Osteocyte (in vitro differentiated cells): ENCODE measurements at places on chromosomes 1 and 21. TPM values are rescaled to one million over a fixed set of nuclear protein-coding genes. Genes with fewer than 3 reads are reported as not detected.

GRCh38 chr1:6538956-6539355, 15.4 kb downstream of the NOL9 start:
- no peak for DNase-seq

DNA sequence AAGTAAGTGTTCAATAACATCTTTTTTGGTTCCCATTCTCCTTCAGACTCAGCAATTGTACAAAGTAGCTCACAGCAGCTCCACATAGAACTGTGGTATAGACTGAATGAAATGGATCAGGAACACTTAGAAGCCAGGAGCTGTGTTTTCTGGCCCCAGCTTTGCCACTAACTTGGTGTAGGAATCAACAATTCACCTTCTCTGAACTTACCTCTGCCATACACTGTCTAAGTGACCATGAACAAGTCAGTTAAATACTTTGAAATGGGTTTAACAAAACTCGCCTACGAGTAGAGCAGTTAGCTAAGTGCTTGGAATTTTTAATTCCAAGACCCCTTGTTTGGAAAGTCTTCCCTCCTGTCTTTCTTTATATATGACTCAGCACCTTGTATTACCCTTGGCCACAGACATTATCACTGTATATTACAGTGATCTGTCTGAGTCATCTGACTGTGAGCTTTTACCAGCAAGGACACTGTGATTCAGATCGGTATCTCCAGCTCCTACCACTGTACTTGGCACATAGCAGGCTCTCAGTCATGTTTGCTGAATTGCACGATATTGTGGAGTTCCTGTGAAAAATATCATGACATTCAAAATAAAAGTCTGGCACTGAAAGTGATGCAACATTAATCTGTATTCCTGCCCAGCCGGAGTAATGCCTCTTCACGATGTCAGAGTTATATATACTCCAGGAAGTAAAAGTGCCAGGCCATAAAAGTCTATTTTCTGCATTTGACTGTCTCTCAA, 101.7 kb upstream of the BEND5 start:
- no peak for DNase-seq

GRCh38 chr1:162131400-162132321, 62.2 kb downstream of the NOS1AP start:
- no peak for DNase-seq

DNA sequence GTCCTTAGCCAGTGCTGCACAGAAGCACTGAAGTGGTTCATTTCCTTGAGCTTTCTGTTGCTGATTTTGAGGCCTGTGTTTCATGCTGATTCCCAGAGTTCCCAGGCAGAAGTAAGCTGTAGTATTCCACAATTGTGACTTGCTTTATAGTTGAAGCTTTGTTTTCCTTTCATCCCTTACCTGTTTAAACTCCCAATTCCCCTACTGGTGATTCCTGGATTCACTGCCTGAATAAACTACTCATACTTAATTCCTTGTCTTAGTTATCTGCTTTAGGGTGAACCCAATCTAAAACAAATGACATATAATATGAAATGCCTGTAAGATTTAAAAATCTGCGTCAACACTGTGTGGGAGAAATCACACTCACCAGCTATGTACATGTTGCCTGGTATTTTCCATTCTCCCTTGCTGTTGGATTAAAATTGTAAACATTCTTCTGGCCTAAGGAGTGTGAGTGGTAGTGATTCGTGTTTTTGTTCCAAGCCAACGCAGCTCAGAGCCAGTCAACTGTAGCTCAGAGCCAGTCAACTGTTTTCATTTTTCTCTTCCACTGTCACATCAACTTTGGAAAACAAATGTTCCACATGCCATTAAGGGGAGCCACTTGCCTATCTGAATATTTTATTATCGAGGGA, 879.4 kb downstream of the MRPL39 start:
- no peak for DNase-seq

DNA sequence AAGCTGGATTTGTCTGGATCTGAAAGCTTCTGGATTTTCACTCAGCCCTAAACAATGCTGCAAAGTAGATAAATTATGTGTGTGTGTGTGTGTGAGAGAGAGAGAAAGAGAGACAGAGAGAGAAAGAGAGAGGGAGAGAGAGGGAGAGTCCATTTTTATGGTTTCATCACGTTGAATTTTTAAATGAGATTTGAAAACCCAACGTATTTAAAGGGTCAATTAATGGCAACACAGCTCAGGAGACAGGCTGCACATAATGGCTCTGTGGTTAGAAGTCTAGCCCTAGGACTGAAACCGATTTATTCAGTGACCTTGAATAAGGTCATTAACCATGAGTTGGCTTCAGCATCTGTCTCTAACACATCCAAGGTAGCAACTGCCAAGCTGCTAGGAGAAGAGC, 35.3 kb upstream of the FMN2 start:
- DNase-seq = no peak

- no peak for DNase-seq
Measured at GRCh38 chr1:83627045-83627444, 371.9 kb downstream of the TTLL7 start.

- DNase-seq = no peak
Measured at GRCh38 chr1:228423404-228424053, 6.9 kb upstream of the TRIM17 start.

- no peak for DNase-seq
Measured at GRCh38 chr1:160271025-160271424, 8.7 kb upstream of the DCAF8 start.

DNA sequence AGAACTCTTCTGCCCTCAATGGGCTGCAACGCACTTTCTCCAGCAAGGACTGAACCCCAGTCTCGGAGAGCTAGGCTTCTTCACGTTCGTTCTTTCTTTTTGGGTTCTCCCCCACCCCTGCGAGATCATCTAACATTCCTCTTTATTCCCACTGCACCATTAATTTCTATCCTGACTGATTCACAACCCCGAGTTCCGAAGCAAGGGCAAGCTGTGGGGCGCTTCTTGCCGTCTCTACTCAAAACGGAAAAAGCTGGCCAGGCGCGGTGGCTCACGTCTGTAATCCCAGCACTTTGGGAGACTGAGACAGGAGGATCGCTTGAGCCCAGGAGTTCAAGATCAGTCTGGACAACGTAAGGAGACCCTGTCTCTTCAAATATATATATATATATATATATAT, 37.4 kb upstream of the BTG2 start:
- DNase-seq = no peak

DNA sequence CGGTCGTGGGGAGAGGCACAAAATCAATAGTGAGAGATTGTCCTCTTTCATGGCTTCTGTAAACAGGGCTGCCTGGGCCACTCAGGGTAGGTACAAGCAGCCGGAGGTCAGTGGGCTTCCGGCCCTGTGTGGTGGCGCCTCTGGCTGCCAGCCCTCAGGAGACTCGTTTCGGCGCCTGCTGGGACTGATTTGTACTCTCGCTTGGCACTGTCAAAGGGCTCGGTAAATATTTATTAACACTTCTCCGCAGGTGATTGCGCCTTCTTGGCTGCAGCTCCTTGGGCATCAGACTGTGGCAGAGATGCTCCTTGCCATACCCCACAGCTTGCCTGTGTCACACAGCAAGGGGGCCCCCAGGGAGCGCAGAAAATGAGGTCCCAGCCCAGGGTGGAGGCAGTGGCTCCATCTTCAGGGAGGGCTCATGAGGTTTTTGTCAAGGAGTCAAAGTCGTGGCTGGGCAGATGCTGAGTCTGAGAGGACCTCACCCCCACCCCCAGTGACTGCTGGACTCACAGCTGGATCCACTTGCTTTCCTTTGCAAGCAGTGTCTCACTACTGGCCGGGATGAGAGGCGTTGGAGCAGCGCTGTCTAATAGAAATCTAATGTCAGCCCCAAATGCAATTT, 262.5 kb downstream of the GRIK3 start:
- DNase-seq = no peak

DNA sequence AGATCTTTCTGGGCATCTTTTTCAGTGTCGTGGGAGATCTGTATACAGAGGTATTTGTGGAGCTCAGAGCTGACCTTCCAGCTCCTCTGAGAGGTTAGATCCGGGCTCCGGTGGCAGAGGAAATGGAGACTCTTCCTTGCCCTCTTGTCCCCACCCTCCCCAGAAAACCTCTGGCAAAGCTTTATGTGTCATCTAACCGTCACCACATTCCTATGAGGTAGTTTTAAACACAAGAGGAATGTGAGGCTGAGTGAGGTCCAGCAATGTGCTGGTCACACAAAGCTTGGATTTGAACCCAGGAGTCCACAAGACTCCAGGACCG, 1.2 kb downstream of the CD160 start:
- no peak for DNase-seq

DNA sequence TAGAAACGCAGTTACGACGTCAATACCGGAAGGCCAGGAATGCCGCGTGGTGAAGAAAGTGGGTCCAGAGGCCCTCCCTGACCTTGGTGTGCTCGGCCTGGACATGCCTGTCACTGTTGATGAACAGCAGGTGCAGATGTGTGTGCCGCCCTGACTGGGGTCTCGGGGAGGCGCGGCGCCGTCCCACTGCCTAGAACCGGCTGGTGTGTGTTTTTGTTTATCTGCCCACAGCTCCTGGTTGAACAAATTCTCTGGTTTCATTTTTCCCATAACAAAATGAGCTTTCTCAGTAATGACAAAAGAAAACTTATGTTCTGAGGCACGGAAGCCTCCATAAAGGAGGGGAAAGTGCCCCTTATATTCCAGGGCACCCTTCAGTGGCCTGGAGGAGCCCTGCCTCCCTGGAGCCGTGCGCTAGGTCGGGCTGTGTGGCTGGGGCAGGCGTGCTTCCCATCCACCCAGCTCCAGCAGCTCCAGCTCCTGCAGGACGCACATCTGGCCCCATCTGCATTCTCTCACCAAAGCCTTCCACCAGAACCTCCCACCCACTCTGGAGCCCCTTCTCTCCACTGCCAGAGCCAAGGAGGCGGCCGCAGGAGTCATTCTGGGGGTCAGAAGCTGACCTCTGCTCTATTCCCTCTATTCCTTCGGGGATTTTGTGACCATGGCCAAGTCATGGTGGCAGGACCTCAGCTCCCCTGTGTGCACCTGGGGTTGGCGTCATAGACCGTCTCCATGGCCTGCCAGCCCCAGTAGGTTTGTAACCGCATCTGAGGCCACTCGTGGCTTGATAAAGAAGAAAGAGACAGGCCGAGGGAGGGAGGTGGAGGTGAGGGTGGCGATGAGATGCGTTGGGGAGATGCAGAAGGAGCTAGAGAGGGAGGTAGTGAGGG, 20.1 kb upstream of the COL18A1 start:
- DNase-seq = no peak

- no peak for DNase-seq
Measured at GRCh38 chr1:218507355-218508002, 162.3 kb downstream of the TGFB2 start.

- DNase-seq = no peak
Measured at GRCh38 chr21:27693376-27693775, 726.5 kb upstream of the ADAMTS5 start.

- no peak for DNase-seq
Measured at GRCh38 chr1:70475023-70475422, 64.0 kb downstream of the CTH start.

GRCh38 chr1:28518745-28519341, 13.0 kb downstream of the RCC1 start:
- DNase-seq = no peak

DNA sequence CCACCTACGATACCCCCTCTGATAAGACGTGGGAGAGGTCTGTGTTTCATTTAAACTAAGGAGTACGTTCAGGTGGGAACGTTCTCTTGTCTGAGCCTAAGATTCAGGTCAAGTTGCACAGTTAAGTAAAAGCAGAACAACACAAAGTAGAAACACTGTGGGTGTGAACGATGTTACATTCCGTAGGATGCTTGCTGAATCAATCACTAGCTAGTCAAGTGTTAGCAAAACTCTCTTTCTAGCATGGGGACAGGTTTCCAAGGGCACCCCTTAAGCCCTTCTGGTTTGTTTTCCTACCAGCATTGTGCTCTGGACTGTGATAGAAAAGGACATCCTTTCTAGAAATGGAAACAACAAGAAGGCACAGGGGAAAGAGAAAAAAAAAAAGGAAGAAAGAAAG, 13.3 kb downstream of the C1orf162 start:
- DNase-seq = peak; percentile 7

DNA sequence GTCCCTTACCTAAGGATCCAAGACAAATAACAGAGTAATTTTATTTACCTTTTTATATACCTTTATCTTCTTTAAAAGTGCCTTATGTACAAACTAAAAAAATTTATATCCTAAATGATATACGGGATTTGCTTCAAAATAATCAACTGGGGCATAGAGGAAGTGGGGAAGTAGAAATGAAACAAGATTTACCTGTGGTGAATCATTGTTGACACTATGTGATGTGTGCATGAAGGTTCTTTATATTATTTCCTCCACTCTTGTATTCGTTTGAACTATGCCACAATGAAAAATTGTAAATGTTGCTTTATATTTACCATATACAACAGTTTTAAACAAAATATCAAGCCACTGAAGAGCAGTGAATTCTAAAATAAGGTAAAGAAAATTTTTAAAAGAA, 13.0 kb downstream of the RGS7 start:
- DNase-seq = no peak

UTS2 gene
- total RNA-seq = not detected in 2 replicates
